ENCODE measurements at places on chromosomes 1 and 21.

DNA sequence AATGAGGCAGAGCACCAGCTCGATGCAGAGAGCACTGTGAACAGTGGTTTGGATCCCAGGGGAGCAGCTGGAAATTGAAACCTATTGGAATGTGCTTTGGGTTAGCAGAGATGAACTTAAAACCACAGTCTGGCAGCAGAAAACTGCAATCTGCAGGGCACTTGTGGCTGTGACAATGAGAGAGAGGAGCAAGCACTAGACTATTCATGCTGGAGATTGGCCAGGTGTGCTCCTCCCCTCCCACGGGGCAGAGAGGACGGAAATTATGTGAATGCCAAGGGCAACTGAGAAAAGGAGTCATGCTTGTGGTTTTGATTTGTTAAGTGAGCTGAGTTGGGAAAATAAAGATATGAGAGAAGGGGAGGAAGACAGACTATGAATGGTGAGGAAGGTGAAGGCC, 38.1 kb downstream of the HSD3B2 start:
- DNase-seq, result no peak

DNA sequence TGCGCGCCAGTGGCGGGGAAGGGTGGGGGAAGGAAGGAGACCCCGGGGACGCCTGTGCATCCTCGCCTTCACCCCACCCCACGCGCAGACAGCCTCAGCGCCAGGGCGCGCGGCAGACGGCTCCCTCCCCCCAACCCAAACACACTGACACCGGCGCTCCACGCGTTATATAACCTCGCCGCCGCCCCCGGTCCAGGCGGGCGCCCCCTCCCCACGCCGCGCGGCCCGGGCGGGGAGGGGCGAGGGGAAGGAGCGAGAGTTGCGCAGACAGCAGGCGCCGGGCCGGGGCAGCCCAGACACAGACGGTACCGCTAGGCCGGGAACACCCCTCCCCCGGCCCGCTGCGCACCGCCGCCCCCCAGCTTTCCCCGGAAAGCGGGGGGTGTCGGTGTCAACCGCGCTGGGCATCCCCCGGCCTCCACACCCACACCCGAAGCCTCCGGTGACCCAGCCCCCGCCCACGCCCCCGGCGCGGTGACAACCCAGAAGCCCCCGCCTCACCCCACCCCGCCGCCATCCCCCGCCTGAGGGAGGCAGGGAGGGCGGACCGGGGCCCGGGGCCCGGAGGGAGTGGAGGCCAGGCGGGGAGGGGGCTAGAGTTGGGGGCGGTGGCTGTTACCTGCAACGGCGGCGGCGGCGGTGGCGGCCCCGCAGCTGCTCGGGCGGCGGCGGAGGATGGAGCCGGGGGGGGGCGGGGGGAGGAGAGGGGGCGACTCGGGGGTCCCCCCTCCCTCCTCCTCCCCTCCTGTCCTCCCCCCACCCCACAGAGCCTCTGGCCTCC, 432 bp downstream of the AKT3 start:
- peak; percentile 24 for DNase-seq

GRCh38 chr1:161427733-161428516, 60.2 kb upstream of the CFAP126 start:
- DNase-seq, result no peak

GRCh38 chr21:17699524-17700189, 87.0 kb upstream of the BTG3 start:
- no peak for DNase-seq

DNA sequence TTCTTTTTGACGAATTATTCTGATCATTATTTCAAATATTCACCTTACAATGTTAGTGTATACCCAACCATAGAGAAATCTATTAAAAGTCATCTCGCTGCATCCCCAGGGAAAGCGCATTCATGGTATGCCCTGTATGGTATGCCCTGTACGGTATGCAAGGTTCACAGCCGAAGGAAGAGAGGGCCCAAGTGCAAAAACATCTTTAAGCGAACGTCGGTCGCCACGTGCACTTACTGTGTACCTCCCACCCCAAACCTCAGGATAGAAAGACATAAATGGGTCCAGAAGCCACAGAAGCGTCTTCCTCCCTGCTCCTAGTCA, 14.4 kb downstream of the HLX start:
- DNase-seq, result no peak

- DNase-seq, result no peak
Measured at GRCh38 chr1:41411229-41411628, 50.0 kb downstream of the FOXO6 start.

DNA sequence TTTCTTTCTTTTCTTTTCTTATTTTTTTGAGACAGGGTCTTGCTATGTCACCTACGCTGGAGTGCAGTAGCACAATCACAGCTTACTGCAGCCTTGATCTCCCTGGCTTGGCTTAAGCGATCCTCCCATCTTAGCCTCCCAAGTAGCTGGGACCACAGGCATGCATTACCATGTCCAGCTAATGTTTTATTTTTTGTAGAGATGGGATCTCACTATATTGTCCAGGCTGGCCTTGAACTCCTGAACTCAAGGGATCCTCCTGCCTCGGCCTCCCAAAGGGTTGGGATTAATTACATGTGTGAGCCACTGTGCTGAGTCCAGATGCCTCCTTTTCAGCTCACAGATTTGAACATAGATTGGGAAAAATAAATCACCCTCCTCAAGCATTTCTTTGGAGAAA, 95.7 kb downstream of the UROD start:
- no peak for DNase-seq

DNA sequence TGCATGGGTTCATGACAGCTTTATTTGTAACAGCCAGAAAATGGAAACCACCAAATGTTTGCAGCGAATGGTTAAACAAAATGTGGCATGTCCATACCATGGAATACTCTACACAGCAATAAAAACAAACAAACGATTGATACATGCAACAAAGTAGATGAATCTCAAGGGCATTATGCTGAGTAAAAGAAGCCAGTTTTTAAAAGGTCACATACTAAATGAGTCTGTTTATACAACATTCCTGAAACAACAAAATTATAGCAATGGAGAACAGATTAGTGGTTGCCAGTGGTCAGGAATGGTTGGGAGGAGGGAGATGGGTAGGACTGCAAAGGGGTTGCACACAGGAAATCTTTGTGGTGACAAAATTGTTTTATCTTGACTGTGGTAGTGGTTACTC, 202.4 kb upstream of the UBE2U start:
- DNase-seq, result no peak

DNA sequence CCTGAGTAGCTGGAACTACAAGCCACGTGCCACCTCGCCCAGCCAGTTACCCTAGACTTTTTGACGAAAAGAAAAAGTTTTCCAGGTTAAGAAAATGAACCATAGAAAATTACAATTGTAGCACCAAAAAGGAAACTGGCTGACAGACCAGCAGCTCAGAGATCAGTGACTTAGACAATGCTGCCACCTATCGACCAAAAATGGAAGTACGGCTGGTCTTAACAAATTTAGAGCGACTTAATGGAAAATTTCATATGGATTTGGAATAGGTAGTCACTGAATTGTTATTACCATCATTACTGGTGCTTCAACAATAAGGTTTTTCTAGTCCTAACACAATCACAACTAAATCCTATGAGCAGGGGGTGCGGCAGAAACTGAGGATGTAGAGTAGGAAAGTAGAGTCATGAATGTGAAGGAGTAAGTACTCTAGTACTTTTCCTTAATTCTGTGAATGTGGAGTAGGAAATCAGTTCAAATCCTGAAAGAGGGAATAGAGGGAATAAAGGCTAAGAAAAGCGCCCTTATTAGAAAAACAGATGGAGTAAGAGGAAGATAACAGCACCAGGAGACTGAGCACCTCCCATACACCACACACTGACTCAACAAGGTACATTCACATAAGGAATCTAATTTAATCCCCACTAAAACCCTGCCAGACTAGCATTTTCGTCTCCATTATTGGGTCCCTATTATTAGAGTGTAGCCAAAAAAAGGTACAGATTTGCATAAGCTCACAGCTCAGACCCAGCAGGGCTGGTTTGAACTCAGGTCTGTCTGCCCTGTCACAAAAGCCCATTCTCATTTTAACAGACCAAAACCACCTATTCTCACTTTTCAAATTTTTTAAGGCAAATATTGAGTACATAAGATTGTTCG, 37.9 kb upstream of the MGST3 start:
- peak; percentile 13 for DNase-seq

- DNase-seq, result no peak
Measured at GRCh38 chr1:24321697-24322469, 2.7 kb downstream of the GRHL3 start.

- no peak for DNase-seq
Measured at GRCh38 chr21:35812679-35813078, 247.6 kb downstream of the SETD4 start.

- no peak for DNase-seq
Measured at GRCh38 chr1:214455971-214456867, 95.2 kb downstream of the PTPN14 start.

- no peak for DNase-seq
Measured at GRCh38 chr1:38581396-38581795, 278.2 kb downstream of the RRAGC start.

DNA sequence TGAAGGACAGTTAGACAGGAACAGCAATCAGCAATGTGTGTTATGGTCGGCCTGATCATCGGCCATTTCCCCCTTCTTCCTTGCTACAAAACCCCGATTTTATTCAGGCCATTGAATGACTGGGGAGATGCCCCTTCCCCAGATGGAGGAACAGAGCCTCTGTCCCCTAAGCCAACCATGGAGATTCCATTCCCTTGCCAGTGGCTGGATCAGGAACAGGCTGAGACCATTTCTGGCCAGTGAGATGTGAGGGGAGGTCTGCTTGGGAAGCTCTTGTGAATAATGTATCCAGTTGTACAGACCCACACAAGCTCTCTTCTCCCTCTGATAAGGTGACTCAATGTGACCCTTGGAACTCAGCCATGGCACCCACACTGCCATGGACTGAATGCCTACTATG, 7.7 kb downstream of the CSRP1 start:
- DNase-seq, result no peak

DNA sequence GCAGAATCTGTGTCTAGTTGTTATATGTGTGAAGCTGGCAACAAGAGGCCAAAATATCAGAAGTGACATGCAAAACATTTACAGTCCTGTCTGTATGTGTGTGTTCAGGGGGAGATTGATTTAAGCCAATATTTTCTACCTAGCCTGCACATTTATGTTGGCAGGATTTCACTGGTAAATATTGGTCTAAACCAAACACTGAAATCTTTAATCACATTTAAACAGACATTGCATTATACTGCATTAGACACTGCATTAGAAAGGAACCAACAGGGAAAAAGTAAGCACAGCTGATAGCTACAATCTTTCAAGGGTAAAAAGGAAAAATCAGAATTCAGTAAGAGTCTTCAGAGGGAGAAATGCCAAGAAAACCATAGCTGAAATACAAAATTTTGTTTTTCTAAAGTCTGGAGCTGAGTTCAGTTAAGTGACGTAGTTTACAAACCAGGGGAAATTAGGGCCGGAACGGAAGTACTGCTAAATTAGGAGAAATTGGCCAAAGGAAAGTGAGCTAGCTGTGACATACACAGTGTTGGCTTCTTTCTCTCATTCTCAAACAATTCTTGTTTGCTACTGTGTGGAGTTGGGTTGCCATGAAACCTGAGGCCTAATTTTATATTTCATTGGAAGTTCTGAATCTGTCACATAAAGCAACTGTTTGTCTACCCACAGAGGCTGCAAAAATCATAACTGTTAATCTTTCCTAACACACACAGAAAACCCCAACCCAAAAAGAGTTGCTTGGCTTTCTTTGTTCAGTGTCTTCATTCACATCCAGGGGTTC, 217.3 kb upstream of the SGIP1 start:
- DNase-seq, result no peak

- DNase-seq, result no peak
Measured at GRCh38 chr1:52579415-52579814, 22.8 kb upstream of the GPX7 start.

DNA sequence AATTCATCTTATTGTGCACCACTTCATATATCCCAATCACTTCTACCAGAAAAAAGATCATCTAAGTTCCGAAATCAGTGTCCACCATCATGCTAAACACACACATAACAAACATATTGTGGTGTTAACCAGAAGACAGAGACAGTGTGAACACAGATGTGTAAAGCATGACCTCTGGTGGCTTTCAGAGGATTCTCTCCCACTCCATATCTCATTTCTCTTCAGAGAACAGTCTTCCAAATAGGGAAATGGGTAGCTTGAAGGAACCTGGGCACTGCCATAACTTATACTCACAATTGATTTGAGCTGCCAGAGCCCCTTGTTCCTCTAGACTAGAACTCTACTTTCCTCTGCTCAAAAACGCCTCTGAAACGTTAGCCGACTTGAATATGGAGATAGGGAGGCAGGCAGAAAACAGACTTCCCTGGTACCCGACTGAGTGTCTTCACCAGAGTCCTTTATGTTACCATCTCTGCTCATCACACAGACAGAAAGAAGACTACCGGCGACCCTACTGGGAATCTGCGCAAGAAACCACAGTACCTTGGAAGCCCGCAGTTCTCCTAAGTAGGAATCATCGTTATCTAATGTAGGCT, 1.8 kb upstream of the ELAPOR1 start:
- peak; percentile 4 for DNase-seq

- no peak for DNase-seq
Measured at GRCh38 chr1:9815150-9815549, 8.6 kb downstream of the CLSTN1 start.

- no peak for DNase-seq
Measured at GRCh38 chr21:15363921-15364320, 299.1 kb upstream of the NRIP1 start.

- no peak for DNase-seq
Measured at GRCh38 chr1:41340655-41341364, 20.4 kb upstream of the FOXO6 start.

- DNase-seq, result no peak
Measured at GRCh38 chr21:37582590-37582989, 216.0 kb downstream of the DYRK1A start.

GRCh38 chr21:21156957-21157356, 158.7 kb downstream of the NCAM2 start:
- DNase-seq, result no peak

GRCh38 chr1:202834771-202835547, 24.2 kb downstream of the PCAT6 start:
- DNase-seq, result no peak

DNA sequence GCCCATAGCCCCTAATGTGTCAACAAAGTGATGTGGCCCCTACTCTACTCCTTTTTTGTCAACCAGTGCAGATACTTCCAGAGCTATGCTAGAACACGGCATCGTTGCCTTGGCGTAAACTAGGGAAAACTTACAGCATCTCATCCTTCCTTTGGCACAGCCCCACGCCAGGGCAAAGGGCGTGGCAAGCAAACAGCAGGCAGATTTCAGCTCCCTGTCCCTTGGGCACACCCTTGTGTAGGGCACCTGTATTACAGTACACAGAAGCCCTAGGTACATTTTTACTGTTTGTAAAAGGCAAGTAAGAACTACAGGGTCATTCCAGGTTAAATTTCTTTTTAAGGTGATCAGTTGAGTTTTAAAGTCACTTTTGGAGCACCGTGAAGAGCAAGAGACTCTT, 29.3 kb downstream of the PRDX6 start:
- DNase-seq, result no peak

- no peak for DNase-seq
Measured at GRCh38 chr1:99820546-99820945, 29.6 kb upstream of the AGL start.

- no peak for DNase-seq
Measured at GRCh38 chr1:98078596-98078995, 157.8 kb upstream of the DPYD start.

- DNase-seq, result no peak
Measured at GRCh38 chr21:20944139-20944538, 54.1 kb upstream of the NCAM2 start.

- no peak for DNase-seq
Measured at GRCh38 chr1:45306905-45307304, 19.8 kb upstream of the HPDL start.

Data from hypothalamus (tissue), 51 donors.